ENCODE measurements at places on chromosomes 13 and 19.

- peak; percentile 69 for DNase-seq
These were observed at the start of gene ZNF726 for GRCh38 chr19:23914402-23915286. Gene ZNF726 (plus strand): TSS chr19:23914886. CDS start chr19:23914995, 109 bp downstream.

DNA sequence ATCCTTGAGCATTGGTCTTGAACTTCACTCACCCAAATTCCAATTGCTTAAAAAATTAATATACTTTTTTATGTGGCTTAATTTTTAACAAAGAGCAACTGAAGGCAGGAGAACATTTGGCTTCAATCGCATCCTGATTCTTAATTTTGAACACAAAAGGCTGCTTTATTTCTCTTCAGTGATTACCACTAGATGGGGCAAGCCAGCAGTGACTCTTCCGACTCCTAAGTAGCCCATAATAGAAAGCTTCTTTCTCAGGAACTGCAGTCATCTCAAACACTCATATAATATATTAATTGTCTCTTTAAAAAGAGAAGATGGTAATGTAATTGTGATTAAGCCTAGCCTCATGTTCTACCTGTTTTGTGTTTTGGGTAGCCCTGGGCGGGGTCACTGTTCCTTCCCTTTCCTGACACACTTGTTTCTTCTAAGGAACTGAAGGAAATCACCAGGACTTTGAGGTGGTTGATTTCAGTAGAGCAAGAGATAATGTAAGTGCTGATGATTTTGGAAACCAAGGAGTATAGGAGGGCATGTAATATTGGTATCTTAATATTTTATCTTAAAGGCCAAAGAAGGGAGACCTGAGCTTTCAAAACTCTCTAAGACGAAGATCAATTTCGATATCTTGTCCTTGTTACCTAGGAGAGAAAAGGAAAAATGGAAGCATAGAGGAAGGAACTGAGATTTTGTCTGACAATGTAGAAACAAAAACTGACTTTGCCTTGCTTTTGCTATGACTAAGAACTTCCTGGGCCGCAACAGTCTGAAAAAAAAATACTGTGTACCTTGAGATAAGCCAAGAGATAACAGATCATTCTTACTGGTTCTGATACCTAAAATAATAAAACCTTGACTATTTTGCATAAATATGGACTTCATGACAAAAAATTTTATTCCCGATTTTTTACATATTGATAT, 73.1 kb downstream of the TNFSF13B start:
- no peak for DNase-seq

GRCh38 chr19:44512326-44513298, 12.3 kb upstream of the ZNF180 start:
- no peak for DNase-seq

DNA sequence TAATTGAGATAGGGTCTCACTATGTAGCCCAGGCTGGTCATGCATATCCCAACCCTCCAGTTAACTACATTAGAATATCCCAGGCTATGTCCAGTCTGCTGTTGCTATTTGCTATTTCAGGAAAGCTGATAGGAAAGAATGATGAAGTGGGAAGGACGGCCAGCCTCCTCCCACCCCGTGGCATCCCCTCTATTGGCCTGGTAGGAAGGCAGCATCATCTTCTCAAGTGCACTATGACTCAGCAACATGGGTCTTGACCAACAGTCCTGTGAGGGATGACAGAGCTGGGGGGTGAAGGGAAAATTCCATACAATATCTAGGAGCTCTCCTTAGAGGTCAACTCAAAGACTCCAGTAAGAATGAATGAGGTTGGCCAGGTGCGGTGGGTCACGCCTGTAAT, 48.0 kb upstream of the ABCC4 start:
- no peak for DNase-seq

GRCh38 chr13:75038393-75039113, 443.4 kb downstream of the TBC1D4 start:
- DNase-seq, result no peak

DNA sequence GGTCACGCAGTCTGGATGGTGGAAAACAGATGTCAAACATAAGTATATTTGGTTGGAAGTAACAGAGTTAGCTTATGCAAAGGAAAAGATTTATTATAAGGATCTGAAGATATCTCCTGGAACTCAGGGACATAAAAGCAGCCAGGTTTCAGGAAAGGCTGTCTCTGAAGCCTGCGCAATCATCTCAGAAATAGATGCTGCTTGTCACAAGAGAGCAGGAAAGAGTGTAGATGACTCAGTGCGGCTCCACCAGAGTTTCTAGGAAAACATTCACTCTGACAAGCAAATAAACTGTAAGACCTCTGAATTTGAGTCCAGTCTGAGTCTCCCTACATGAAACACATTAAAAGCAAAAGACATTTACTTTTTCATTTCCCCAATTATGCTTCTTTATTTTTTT, 220.4 kb upstream of the HTR2A start:
- no peak for DNase-seq

- no peak for DNase-seq
These were observed 127.2 kb upstream of the SOX1 start for GRCh38 chr13:111939666-111940278.

Measured in RWPE2 (cell line).